ENCODE measurements at places on chromosomes 7 and 10. TPM values are rescaled to one million over a fixed set of nuclear protein-coding genes. Genes with fewer than 3 reads are reported as not detected.
A peak's percentile ranks its signal among the peaks of the same experiment; 100 is the strongest.

Gene LIPM
- not detected for total RNA-seq

Gene GATA3
- total RNA-seq: 40.4 TPM

Gene PHYH
- total RNA-seq: 14.1 TPM

Gene COMTD1
- 31.2 TPM for total RNA-seq

Gene DOCK1
- total RNA-seq: 0.35 TPM

Gene NXPH1
- total RNA-seq: not detected

Gene TMEM140
- 26.4 TPM for total RNA-seq

DNA sequence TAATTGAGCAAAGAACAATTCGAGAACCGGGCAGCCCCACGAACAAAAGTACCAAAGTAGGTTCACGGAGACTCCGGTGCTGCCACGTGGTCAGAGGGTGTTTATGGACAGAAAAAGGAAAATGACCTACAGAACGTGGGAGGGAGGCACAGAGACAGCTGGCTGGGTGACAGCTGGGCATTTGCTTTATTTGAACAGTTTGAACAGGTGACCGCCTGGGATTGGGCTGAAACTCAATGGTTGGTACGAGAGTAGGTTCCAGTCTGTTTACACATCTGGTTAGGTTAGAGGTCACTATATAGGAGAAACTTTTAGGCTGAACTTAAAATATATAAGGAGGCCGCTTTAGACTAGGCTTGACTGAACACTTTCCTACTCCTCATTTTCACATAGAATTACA is 50.6 kb upstream of the CELF2 start:
- H3K4me1 ChIP-seq: no peaks in the 10 kb centered on the region
- no peak overlapping the region for H3K27ac ChIP-seq
- H3K36me3 ChIP-seq: no peaks in the 10 kb centered on the region
- peaks cover 19% of the 10 kb centered on the region for H3K27me3 ChIP-seq
- DNase-seq: no peak

- H3K4me1 ChIP-seq: no peaks in the 10 kb centered on the region
- no peak for DNase-seq
- H3K27me3 ChIP-seq: no peaks in the 10 kb centered on the region
- peaks cover 16% of the 10 kb centered on the region for H3K36me3 ChIP-seq
- H3K4me3 ChIP-seq: no peak overlapping the region
- H3K27ac ChIP-seq: no peak overlapping the region
Observed at GRCh38 chr7:30634634-30635201, 40.0 kb downstream of the GARS1 start.

DNA sequence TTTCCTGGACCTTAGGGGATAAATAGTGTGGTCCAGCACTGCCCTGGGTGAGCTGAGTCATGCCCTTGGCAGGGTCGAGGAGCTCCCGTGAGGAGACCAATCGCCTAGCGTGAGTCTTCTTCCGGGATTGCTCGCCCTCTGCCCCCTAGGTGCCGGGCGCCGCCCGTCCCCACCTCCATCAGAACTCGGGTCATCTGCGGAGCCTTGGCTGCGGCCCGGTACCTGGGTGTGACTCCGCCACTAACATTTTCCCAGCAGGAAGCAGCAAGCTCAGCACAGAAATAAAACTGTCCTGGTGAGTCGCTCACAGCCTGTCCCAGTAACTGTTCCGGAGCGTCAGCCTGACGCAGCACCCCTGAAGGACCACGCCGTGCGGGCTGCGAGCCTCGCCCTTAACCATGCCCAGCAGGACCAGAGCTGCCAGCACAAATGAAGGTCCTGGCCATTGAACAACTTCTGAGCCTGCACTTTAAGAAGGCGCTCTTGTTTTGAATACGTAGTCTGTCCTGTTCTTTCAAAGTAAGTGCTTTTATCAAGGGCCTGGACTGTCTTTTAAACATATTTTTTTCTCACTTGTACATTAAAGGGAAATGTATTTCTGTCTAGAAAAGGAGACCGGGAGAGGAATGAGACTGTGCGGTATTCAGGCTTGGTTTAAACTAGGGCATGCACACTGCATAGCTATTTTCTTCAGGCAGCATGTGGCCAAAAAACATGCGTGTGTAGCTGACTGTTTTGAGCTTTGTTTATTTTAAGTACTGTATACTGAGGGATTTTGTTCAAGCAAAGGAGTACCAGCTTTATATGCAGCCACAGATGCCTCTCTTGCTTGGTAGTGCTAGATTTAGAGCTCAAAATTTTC is 136.7 kb downstream of the HECW1 start:
- H3K4me3 ChIP-seq: no peak overlapping the region
- no peak overlapping the region for H3K27ac ChIP-seq
- peaks cover 21% of the 10 kb centered on the region for H3K27me3 ChIP-seq
- no peaks in the 10 kb centered on the region for H3K4me1 ChIP-seq
- no peak for DNase-seq
- no peaks in the 10 kb centered on the region for H3K36me3 ChIP-seq

DNA sequence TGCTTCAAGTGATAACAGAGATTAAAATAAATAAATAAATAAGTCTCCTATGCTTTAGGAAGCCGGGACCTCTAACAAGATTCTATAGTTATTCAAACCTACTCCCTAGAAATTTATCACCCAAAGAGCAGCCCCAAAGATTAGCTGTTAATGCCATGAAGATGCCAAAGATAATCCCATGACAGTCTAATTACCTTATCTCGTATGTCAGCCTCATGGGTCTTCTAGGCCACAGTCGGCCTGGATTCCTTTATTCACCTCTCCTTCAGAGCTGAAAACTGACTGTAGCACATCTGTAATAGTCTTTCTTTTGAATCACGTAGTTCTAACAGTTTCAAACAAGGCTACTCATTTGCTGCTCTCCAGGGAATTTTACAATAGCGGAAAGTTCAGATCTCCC is 24.2 kb downstream of the COL1A2 start:
- H3K36me3 ChIP-seq: no peaks in the 10 kb centered on the region
- no peak overlapping the region for H3K4me3 ChIP-seq
- H3K4me1 ChIP-seq: no peaks in the 10 kb centered on the region
- H3K27ac ChIP-seq: no peak overlapping the region
- DNase-seq: no peak

GRCh38 chr10:67550046-67550445 is 145.9 kb downstream of the CTNNA3 start:
- H3K27ac ChIP-seq: no peak overlapping the region
- no peaks in the 10 kb centered on the region for H3K27me3 ChIP-seq
- no peak for DNase-seq

- H3K27me3 ChIP-seq: peaks cover 73% of the 10 kb centered on the region
- H3K4me1 ChIP-seq: peaks cover 12% of the 10 kb centered on the region
- H3K4me3 ChIP-seq: no peak overlapping the region
- no peak for DNase-seq
- H3K36me3 ChIP-seq: no peaks in the 10 kb centered on the region
Observed at GRCh38 chr10:93573924-93574323, 7.5 kb downstream of the FFAR4 start.

- H3K4me3 ChIP-seq: peak overlapping the region; percentile 99
- peak overlapping the region; percentile 97 for H3K27ac ChIP-seq
- peaks cover 15% of the 10 kb centered on the region for H3K36me3 ChIP-seq
- H3K27me3 ChIP-seq: no peaks in the 10 kb centered on the region
- DNase-seq: peak; percentile 71
Observed at GRCh38 chr10:102394801-102395399, 605 bp upstream of the NFKB2 start.

- no peak overlapping the region for H3K27ac ChIP-seq
- H3K27me3 ChIP-seq: peaks cover 35% of the 10 kb centered on the region
- peaks cover 46% of the 10 kb centered on the region for H3K4me1 ChIP-seq
- no peak overlapping the region for H3K4me3 ChIP-seq
- H3K36me3 ChIP-seq: no peaks in the 10 kb centered on the region
Observed at GRCh38 chr10:3476186-3476585, 303.6 kb upstream of the PITRM1 start.

GRCh38 chr7:84017651-84018050 is 176.9 kb downstream of the SEMA3A start:
- no peak for DNase-seq
- no peaks in the 10 kb centered on the region for H3K4me1 ChIP-seq
- H3K4me3 ChIP-seq: no peak overlapping the region
- no peaks in the 10 kb centered on the region for H3K27me3 ChIP-seq

DNA sequence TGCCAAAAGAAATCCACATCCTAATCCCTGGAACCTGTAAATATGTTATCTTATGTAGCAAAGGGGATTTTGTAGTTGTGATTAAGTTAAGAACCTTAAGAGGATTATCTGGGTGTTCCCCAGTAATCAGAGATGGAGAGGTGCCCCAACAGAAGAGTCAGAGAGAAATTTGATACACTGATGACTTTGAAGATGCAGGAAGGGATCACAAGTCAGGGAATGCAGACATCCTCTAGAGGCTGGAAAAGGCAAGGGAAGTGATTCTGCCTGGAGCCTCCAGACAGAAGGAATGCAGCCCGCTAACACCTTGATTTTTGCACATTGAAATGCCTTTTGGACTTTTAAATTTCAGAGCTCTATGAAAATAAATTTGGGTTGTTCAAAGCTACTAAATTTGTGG is 531.7 kb downstream of the DNAJB9 start:
- H3K4me1 ChIP-seq: no peaks in the 10 kb centered on the region
- H3K36me3 ChIP-seq: no peaks in the 10 kb centered on the region
- DNase-seq: no peak
- H3K27me3 ChIP-seq: no peaks in the 10 kb centered on the region
- H3K27ac ChIP-seq: no peak overlapping the region

DNA sequence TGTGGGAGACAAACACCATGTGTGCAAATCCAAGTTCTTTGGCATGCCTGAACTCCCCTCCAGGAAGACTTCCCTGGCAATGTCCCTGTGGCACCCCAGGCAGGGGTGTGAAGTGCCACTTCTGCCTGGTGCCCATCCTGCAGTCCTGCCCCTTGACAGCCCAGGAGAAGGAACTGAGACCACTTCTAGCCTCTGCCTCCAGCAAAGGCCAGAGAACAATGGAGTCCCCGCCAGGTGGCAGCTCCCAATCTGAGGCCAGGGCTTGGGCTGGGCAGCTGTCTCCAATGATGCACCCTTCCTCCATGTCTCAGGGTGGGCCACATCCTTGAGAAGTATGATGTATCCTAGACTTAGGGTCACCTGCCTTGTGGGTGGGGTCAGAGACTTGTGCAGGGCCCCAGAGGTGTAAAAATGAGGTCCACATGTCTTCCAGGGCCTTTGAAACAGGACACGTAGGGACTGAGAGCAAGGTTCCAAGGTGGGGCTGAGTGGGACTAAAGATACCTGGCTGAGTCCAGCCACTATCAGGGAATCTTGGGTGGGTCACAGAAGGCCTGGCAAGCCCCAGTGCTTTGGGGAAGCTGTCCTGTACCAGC is 5.5 kb downstream of the FXYD4 start:
- no peak overlapping the region for H3K27ac ChIP-seq
- no peak for DNase-seq
- H3K27me3 ChIP-seq: no peaks in the 10 kb centered on the region
- H3K4me3 ChIP-seq: no peak overlapping the region
- H3K36me3 ChIP-seq: no peaks in the 10 kb centered on the region

DNA sequence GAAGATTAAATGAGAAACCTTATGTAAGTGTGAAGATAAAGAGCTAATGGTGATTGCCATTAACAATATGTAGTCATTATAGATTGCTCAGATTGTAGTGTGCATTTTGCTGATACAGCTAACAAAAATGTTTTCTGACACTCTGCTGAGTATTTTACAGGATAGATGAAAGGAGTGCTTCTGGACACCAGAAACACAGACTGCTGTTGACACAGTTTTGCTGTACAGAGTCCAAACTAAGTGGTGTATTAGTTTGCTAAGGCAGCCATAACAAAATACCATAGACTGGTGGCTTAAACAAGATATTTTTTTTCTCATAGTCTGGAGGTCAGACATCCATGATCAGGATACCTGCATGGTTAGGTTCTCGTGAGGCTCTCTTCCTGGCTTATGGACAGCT is 2.2 kb downstream of the SMC3 start:
- peak overlapping the region; percentile 11 for H3K27ac ChIP-seq
- peaks cover 53% of the 10 kb centered on the region for H3K4me1 ChIP-seq
- no peak for DNase-seq
- H3K36me3 ChIP-seq: peaks cover 18% of the 10 kb centered on the region
- peak overlapping the region; percentile 95 for H3K4me3 ChIP-seq
- peaks cover under 1% of the 10 kb centered on the region for H3K27me3 ChIP-seq

GRCh38 chr10:71974489-71975021 is 10.4 kb downstream of the CHST3 start:
- no peaks in the 10 kb centered on the region for H3K36me3 ChIP-seq
- H3K27ac ChIP-seq: no peak overlapping the region

- H3K4me1 ChIP-seq: peaks cover 15% of the 10 kb centered on the region
- H3K36me3 ChIP-seq: no peaks in the 10 kb centered on the region
- H3K27ac ChIP-seq: no peak overlapping the region
- no peak overlapping the region for H3K4me3 ChIP-seq
Observed at GRCh38 chr7:159201722-159202330, 57.2 kb upstream of the VIPR2 start.

GRCh38 chr7:28926871-28927597 is 31.1 kb downstream of the TRIL start:
- H3K4me3 ChIP-seq: peak overlapping the region; percentile 83
- H3K27ac ChIP-seq: no peak overlapping the region
- peaks cover 21% of the 10 kb centered on the region for H3K4me1 ChIP-seq
- no peaks in the 10 kb centered on the region for H3K36me3 ChIP-seq
- peaks cover 29% of the 10 kb centered on the region for H3K27me3 ChIP-seq
- peak; percentile 44 for DNase-seq

GRCh38 chr10:14487488-14487883 is 156.8 kb upstream of the FRMD4A start:
- no peaks in the 10 kb centered on the region for H3K4me1 ChIP-seq
- no peak overlapping the region for H3K27ac ChIP-seq
- H3K27me3 ChIP-seq: peaks cover 35% of the 10 kb centered on the region
- peaks cover 2% of the 10 kb centered on the region for H3K36me3 ChIP-seq
- DNase-seq: no peak
- no peak overlapping the region for H3K4me3 ChIP-seq

- H3K4me1 ChIP-seq: peaks cover 12% of the 10 kb centered on the region
- peaks cover 23% of the 10 kb centered on the region for H3K27me3 ChIP-seq
- no peaks in the 10 kb centered on the region for H3K36me3 ChIP-seq
- DNase-seq: no peak
- H3K4me3 ChIP-seq: peak overlapping the region; percentile 15
- no peak overlapping the region for H3K27ac ChIP-seq
Observed at GRCh38 chr7:116340943-116341907, 130.9 kb downstream of the TES start.

- no peak overlapping the region for H3K4me3 ChIP-seq
- peaks cover 86% of the 10 kb centered on the region for H3K27me3 ChIP-seq
- no peak overlapping the region for H3K27ac ChIP-seq
- no peaks in the 10 kb centered on the region for H3K36me3 ChIP-seq
- no peak for DNase-seq
Observed at GRCh38 chr10:117553142-117553814, 10.7 kb downstream of the EMX2 start.

DNA sequence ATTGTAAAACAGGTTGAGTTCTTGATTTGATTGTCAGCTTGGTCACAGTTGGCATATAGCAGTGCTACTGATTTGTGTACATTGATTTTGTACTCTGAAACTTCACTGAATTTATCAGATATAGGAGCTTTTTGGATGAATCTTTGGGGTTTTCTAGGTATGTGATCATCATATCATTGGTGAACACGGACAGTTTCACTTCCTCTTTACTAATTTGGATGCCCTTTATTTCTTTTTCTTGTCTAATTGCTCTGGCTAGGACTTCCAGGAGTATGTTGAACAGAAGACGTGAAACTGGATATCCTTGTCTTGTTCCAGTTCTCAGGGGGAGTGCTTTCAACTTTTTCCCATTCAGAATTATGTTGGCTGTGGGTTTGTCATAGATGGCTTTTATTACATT is 86.9 kb downstream of the EXOC4 start:
- H3K4me1 ChIP-seq: no peaks in the 10 kb centered on the region
- H3K36me3 ChIP-seq: peaks cover 29% of the 10 kb centered on the region
- DNase-seq: no peak
- no peaks in the 10 kb centered on the region for H3K27me3 ChIP-seq
- H3K4me3 ChIP-seq: no peak overlapping the region

GRCh38 chr7:151059367-151060112 is at the start of gene SLC4A2:
SLC4A2 (plus strand) TSS chr7:151059589; CDS start chr7:151061988, 2,399 bp downstream.
- peaks cover 41% of the 10 kb centered on the region for H3K4me1 ChIP-seq
- H3K27ac ChIP-seq: peak within 1 kb of the TSS; percentile 96
- H3K36me3 ChIP-seq: peaks cover 2% of the 10 kb centered on the region
- DNase-seq: peak; percentile 84
- no peaks in the 10 kb centered on the region for H3K27me3 ChIP-seq

Measured in activated T-cell treated with anti-CD3 and anti-CD28 coated beads, Interleukin-2, amount 50 U/mL, for 72 hours (primary cell).